PC-3 (cell line): ENCODE measurements at places on chromosomes 2 and 18. TPM values are rescaled to one million over a fixed set of nuclear protein-coding genes. Genes with fewer than 3 reads are reported as not detected.
A peak's percentile ranks its signal among the peaks of the same experiment; 100 is the strongest.

DNA sequence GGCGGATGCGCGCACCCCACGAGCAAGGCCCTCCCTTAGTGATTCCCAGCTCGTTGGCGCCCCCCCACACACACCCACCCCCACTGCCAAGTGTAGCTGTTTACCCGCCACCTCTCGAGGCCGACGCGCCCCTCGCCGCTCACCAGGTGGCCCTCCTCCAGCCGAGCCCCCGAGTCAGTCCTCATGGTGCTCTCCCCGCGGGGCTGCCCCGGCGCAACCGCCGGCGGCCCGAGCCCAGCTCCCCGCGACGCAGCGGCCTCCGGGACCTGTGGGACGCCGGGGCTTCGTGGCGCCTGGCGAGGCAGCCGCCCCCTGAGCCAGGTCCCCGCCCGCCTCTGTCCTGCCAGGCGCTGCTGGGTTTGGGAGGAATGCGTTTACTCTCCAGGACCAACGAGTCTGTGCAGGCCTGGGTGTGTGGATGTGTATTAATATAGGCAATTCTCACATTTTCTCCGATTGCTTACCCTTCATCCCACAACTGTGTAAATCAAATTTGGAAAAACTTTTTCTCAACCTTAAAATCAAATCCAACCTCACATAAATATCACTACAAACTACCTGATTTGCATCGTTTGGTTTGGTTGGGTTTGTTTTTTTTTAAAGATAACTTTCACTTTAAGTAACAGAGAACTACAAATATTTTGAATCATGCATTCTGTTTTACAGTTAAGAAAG, at the start of gene TMEM237:
TSS of gene TMEM237 (minus strand) at position 288 of the 675 bp plus-strand sequence. CDS start at position 185, 103 bp downstream.
- H3K27me3 ChIP-seq: no peaks in the 10 kb centered on the region
- H3K4me3 ChIP-seq: peak within 1 kb of the TSS; percentile 82
- DNase-seq: peak; percentile 37
- H3K4me1 ChIP-seq: peaks cover 6% of the 10 kb centered on the region

DNA sequence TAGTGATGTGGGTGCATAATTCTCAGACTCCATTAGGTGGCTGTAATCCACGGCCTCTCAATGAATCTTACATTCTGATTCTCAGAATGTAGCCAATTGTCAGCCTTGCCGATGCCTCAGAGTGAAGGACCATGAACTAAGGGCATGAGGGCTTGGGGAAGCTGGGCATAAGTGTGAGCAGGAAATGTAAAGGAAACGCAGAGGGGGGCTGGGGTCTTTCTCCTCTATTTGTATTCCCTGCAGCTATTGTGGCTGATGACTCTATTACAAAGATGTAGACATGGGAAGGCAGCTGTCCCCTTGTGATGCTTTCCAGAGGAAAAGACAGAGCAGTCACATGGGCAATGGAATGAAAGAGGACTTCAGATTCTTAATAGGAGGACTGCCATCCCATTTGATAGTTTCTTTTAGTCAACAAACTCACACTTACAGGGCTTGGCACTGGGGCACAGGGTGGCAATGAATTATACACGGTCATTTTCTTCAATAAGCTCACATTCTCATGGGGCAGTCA, 353.2 kb upstream of the PKDCC start:
- no peaks in the 10 kb centered on the region for H3K36me3 ChIP-seq
- H3K27ac ChIP-seq: no peak overlapping the region
- H3K4me3 ChIP-seq: no peak overlapping the region
- DNase-seq: no peak
- no peaks in the 10 kb centered on the region for H3K4me1 ChIP-seq
- peaks cover 39% of the 10 kb centered on the region for H3K27me3 ChIP-seq

GRCh38 chr2:37742286-37742685, 70.8 kb upstream of the CDC42EP3 start:
- H3K27me3 ChIP-seq: no peaks in the 10 kb centered on the region
- no peaks in the 10 kb centered on the region; the same call in 1 of the 2 replicates for H3K4me1 ChIP-seq
- no peak overlapping the region for H3K4me3 ChIP-seq

GRCh38 chr2:46257476-46257875, 39.7 kb upstream of the EPAS1 start:
- H3K4me1 ChIP-seq: peaks cover 12% of the 10 kb centered on the region
- no peak overlapping the region for H3K27ac ChIP-seq
- H3K4me3 ChIP-seq: no peak overlapping the region
- DNase-seq: no peak

GRCh38 chr18:53941601-53942338, 282.7 kb downstream of the MBD2 start:
- no peak overlapping the region for H3K27ac ChIP-seq
- peak; percentile 30 for DNase-seq
- no peaks in the 10 kb centered on the region for H3K27me3 ChIP-seq
- peaks cover 7% of the 10 kb centered on the region for H3K4me1 ChIP-seq

DNA sequence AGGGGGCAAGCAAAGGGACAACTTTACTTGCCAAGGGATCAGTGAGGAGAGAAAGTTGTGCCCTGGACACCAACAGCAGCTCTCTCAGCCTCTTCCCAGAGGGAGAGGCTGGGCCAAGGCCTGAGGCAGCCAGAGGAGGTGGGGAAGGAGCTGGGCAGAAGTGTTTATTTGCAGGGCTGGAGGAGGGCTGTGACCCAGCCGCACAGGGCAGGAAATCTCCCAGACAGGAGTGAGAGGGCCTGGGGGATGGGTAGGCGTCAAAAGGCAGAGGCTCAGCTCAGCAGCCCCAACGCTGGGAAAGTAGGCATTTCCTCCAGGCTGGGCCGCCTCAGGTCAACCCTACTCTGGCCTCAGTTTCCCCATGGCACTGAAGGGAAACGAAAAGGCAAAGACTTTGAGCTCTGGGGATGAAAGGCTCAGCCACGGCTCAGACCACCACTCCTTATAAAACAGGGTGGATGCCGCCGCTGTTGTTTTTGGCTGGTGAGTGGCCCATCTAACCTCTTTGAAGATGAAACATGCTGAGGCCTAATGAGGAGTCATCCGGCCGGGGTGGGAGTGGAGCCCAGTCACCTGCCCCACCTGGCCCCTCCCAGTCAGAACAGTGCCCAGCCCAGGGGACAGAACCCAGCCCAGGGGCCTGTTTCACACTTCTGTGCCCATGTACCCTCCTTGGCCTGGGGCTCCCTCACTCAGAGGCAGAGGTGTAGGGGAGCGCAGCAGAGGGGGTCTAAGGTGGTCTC, 21.9 kb upstream of the SEMA4C start:
- H3K4me3 ChIP-seq: no peak overlapping the region
- H3K27me3 ChIP-seq: no peaks in the 10 kb centered on the region
- no peaks in the 10 kb centered on the region for H3K36me3 ChIP-seq
- H3K4me1 ChIP-seq: peaks cover 43% of the 10 kb centered on the region
- no peak for DNase-seq

- H3K4me3 ChIP-seq: no peak overlapping the region
- H3K27me3 ChIP-seq: no peaks in the 10 kb centered on the region
Measured at GRCh38 chr2:68098291-68098797, 35.5 kb upstream of the C1D start.

- peaks cover 18% of the 10 kb centered on the region for H3K27me3 ChIP-seq
- no peaks in the 10 kb centered on the region for H3K4me1 ChIP-seq
- H3K4me3 ChIP-seq: no peak overlapping the region
- H3K36me3 ChIP-seq: no peaks in the 10 kb centered on the region
- no peak overlapping the region for H3K27ac ChIP-seq
- DNase-seq: no peak
Measured at GRCh38 chr2:129716781-129717559, 262.5 kb upstream of the RAB6C start.

DNA sequence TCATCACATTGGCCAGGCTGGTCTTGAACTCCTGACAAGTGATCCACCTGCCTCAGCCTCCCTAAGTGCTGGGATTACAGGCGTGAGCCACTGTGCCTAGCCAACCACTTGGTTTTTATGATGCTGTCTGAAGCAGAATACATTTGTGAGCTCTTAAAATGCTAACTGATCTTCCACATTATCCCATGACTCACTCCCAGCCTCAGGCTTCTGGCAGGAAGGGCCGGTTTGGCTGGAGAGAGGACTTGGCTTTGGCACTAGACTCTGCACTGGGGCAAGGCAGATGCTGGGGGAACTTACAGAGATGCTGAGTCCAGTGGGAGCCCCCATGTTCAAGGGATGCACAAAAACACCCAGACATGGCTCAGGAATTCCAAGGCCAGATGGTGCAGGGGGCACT, 40.5 kb upstream of the SH3BP4 start:
- peak; percentile 88 for DNase-seq
- no peak overlapping the region for H3K4me3 ChIP-seq
- peaks cover 6% of the 10 kb centered on the region; the same call in 1 of the 2 replicates for H3K4me1 ChIP-seq
- H3K27me3 ChIP-seq: no peaks in the 10 kb centered on the region
- no peak overlapping the region for H3K27ac ChIP-seq
- H3K36me3 ChIP-seq: no peaks in the 10 kb centered on the region

DNA sequence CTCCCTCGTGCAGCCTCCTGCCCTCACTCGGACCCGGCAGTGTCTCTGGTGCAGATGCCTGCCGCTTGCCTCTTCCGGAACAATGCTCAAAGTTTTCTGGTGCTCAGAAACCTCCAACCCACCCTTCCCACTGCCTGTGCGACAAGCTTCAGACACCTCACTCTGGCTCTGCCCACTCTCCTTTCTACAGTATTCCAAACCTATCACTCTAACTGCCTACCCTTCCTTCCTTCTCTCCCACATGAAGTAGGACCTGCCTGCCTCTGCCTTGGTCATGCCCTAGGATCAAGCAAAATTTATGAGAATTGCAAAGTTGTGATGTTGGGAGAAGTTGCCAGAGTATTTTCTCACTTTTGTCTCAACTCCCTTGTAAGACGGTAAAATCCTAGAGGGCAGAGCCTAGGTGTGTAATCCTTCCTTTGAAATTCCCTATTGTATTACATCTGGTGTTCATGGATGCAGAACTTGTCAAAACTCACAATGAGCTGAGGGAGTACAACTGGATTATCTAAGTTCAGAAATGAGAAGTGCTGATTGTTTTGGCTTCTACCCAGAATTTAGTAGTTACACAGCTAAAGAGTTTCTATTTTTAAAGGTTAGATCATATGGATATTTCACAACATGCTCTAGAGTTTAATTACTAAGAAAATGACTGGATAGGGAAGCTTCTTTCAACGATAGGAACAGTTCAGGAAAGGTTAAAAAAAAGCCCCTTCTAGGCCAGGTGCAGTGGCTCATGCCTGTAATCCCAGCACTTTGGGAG, 7.2 kb downstream of the NPC1 start:
- H3K4me3 ChIP-seq: no peak overlapping the region
- H3K27me3 ChIP-seq: no peaks in the 10 kb centered on the region
- peaks cover 3% of the 10 kb centered on the region for H3K36me3 ChIP-seq
- peaks cover 30% of the 10 kb centered on the region for H3K4me1 ChIP-seq

- H3K4me1 ChIP-seq: no peaks in the 10 kb centered on the region
- no peak overlapping the region for H3K27ac ChIP-seq
- DNase-seq: no peak
- H3K36me3 ChIP-seq: no peaks in the 10 kb centered on the region
Measured at GRCh38 chr2:102437122-102437521, 14.2 kb downstream of the IL18RAP start.

- no peaks in the 10 kb centered on the region for H3K36me3 ChIP-seq
- no peak for DNase-seq
- no peak overlapping the region for H3K4me3 ChIP-seq
- no peaks in the 10 kb centered on the region for H3K27me3 ChIP-seq
- H3K27ac ChIP-seq: no peak overlapping the region
Measured at GRCh38 chr2:194332799-194333490, 1324.1 kb upstream of the SLC39A10 start.

DNA sequence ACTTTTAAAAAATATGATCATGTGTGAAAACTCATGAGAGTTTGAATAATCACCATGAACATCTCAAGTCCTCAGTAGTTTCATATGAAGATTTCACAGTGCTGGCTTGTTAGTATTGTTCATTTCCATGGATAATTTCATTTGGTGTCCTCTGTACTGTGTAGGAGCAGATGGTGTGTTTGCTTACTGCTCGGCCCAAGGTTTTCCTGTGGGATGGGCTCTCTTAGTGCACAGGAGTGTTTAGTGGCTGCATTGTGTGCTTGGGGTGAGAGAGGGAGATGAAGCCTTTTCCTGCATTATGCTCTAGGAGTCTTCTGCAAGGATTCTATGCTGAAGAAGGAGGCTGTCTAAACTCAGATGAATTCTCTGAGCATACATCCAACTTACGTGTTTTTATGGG, 270.6 kb downstream of the SOCS6 start:
- H3K4me1 ChIP-seq: no peaks in the 10 kb centered on the region
- H3K4me3 ChIP-seq: no peak overlapping the region
- no peak overlapping the region for H3K27ac ChIP-seq
- no peaks in the 10 kb centered on the region for H3K36me3 ChIP-seq

DNA sequence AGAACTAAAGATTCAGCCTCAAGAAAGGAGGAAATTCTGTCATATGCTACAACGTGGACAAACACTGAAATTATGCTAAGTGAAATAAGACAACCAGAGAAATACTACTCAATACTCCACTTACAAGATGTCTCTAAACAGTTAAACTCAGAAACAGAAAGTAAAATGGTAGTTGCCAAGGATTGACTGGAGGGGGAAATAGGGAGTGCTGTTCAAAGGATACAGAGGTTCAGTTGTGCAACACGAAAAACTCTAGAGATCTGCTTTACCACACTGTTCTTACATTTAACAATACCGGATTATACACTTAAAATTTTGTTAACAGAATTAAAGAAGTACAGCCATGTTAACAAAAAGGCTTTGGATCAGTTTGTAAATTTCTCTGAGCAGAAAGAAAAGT, 39.8 kb upstream of the C2orf15 start:
- H3K36me3 ChIP-seq: no peaks in the 10 kb centered on the region
- H3K27ac ChIP-seq: no peak overlapping the region
- H3K4me3 ChIP-seq: no peak overlapping the region
- H3K27me3 ChIP-seq: no peaks in the 10 kb centered on the region
- no peak for DNase-seq

GRCh38 chr2:10366601-10367270, 64.0 kb downstream of the HPCAL1 start:
- no peaks in the 10 kb centered on the region for H3K4me1 ChIP-seq
- no peak for DNase-seq
- no peak overlapping the region for H3K27ac ChIP-seq
- H3K4me3 ChIP-seq: no peak overlapping the region
- peaks cover 11% of the 10 kb centered on the region for H3K36me3 ChIP-seq
- H3K27me3 ChIP-seq: no peaks in the 10 kb centered on the region

- H3K36me3 ChIP-seq: no peaks in the 10 kb centered on the region
- peaks cover 43% of the 10 kb centered on the region for H3K27me3 ChIP-seq
- no peaks in the 10 kb centered on the region for H3K4me1 ChIP-seq
- H3K27ac ChIP-seq: no peak overlapping the region
Measured at GRCh38 chr2:714005-714741, 37.0 kb upstream of the TMEM18 start.

DNA sequence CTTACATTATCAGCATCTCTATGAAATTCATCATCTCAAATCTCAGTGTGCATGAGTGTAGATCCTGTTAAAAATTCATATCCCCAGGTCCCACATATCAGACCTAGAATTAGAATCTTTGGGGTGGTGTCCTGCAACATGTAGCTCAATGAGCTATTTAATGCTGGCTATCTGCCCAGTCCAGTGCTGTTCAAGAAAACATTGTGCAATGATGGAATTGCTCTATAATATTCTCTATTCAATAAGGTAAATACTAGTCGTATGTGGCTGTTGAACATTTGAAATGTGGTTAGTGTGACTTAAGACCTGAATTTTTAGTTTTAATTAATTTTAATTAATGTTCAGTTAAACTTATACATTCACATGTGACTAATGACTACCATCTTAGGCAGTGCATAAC, 127.4 kb downstream of the NOL4 start:
- H3K27me3 ChIP-seq: no peaks in the 10 kb centered on the region
- no peak overlapping the region for H3K27ac ChIP-seq
- DNase-seq: no peak
- H3K4me1 ChIP-seq: no peaks in the 10 kb centered on the region
- H3K36me3 ChIP-seq: no peaks in the 10 kb centered on the region
- no peak overlapping the region for H3K4me3 ChIP-seq

NAT8 gene
- total RNA-seq: not detected in 2 replicates

CHPF gene
- 139 and 210 TPM in 2 replicates for total RNA-seq

DNER gene
- 1.1 and 4.0 TPM in 2 replicates for total RNA-seq

HAAO gene
- not detected in 2 replicates for total RNA-seq

POTEJ gene
- not detected in 2 replicates for total RNA-seq

CD8B gene
- not detected in 2 replicates for total RNA-seq

SP100 gene
- total RNA-seq: 42.5 and 49.8 TPM in 2 replicates

IL1B gene
- total RNA-seq: 48.4 and 67.5 TPM in 2 replicates

DUSP19 gene
- 0.51 and 0.58 TPM in 2 replicates for total RNA-seq

TMEM178A gene
- total RNA-seq: 0.33 TPM in 1 of 2 replicates, not detected in the other
